ENCODE measurements at places on chromosomes 11 and 22.

GRCh38 chr11:127000981-127001380, 411 bp upstream of the KIRREL3 start:
- no peak for DNase-seq

DNA sequence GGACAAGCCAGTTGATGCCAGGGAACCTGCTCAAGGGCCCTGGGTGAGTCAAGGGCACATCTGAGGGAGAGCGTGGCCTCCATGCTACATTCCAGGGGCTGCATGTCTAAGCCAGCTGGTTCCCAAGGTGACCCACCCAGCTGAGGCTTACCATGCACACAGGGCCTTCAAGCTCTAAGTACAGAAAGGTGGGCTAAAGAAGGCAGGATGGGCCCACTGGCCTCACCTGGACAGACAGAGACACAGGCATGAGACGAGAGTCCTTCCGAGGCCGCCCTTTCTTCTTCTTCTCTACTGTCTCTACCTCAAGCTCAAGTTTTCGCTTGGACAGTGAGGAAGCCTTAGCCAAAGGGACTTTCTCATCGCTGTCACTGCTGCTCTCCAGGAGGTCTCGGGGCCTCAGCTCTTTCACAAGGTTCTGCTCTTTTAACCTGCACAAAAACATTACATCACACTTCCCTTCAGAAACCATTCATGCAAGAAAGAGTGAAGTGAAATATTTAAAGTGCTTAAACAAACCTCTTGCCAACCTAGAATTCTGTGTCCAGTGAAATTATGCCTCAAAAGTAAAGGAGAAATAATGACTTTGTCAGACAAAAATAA, 69.9 kb downstream of the HIRA start:
- DNase-seq, result no peak

DNA sequence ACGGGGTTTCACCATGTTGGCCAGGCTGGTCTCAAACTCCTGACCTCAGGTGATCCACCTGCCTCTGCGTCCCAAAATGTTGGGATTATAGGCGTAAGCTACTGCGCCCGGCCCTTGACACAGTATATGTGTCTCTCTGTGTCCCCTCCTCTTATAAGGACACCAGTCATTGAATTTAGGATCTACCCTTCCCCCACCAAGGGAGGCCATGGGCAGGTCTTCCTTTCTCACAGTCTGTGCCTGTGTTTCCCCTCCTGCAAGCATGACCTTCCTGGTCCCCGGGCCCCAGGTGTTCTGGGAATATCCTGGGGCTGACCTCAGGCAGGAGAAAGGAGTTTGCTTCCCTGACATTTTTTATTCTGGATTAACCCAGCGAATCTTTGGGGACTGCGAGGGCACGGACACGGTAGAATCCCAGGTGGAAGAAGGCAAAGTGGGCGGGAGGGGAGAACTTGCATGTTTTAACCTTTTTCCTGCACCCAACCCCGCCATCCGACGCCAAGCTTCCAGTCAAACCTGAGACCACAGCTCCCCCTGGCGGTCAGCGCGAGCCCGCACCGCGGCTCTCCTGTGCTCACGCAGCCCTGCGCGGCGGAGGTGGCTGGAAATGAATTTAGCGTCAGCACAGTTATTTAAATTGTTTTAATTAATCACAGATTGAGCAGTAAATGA, 42.1 kb upstream of the ISX start:
- peak; percentile 67 for DNase-seq

DNA sequence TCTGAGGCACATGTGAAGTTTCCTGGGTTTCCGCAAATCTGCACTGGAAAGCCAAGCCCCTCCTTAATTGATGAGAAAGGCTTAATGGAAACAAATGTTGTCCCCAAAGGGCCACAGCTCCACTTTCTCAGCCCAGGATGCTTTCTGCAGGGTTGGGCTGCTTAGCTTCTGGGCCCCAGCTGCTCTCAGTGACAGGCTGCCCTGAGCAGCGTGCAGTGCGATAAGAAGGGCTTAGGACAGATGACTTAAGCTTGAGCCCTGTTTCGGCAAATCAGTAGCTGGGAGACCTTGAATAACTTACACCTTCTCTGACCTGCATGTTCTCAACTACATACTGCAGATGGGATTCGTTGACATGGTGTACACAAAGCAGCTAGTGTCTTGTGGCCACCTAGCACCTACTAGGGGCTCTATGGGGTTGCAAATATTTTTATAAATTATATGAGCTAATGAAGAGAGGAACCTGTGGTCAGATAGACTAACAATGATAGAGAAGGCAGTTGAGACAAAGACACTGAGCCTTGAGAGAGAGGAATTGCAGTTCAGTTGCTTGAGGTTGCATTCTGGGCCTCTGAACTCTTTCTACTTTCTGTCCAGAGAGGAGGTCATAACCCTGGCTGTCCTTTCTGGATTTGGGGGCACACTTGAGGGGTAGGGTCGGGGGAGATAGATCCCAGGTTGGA, 11.5 kb downstream of the STX3 start:
- DNase-seq, result no peak

DNA sequence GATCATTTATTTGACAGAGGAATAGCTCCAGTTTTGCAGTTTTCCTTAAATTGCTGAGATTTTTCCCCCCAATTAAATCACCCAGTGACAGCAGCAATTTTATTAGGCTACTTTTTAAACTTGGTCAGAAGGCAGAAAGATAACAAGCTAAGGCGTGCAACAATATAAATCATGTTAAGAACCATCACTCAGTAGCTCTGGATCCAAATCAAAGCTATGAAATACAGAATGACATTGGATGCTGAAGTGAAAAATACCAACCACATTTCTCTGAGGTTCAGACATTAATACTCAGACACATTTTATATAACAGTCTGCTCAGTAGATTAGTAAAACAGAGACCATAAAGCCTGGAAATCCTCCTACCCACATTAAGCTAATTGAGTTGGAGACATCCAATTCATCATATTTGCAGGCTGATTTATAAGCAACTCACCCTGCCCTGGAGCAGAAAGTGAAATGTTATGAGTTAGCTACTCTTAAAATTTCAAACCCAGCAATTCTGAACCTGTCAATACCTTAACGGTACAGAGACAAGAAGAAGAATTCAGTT, 1108.4 kb downstream of the DLG2 start:
- no peak for DNase-seq

GRCh38 chr11:2203440-2204259, 32.0 kb upstream of the TH start:
- peak; percentile 12 for DNase-seq

GRCh38 chr11:19805376-19805775, 92.7 kb downstream of the NAV2 start:
- no peak for DNase-seq

GRCh38 chr11:119094816-119095065, 6.9 kb downstream of the DPAGT1 start:
- DNase-seq, result no peak

GRCh38 chr11:27716835-27717234, 16.6 kb upstream of the BDNF start:
- no peak for DNase-seq

- no peak for DNase-seq
Measured at GRCh38 chr11:113446938-113447337, 28.3 kb downstream of the DRD2 start.

GRCh38 chr11:125005491-125005890, 51.5 kb downstream of the CCDC15 start:
- DNase-seq, result no peak

- no peak for DNase-seq
Measured at GRCh38 chr22:40560551-40560950, 76.0 kb downstream of the MRTFA start.

- no peak for DNase-seq
Measured at GRCh38 chr11:33608386-33608785, 92.2 kb downstream of the C11orf91 start.

DNA sequence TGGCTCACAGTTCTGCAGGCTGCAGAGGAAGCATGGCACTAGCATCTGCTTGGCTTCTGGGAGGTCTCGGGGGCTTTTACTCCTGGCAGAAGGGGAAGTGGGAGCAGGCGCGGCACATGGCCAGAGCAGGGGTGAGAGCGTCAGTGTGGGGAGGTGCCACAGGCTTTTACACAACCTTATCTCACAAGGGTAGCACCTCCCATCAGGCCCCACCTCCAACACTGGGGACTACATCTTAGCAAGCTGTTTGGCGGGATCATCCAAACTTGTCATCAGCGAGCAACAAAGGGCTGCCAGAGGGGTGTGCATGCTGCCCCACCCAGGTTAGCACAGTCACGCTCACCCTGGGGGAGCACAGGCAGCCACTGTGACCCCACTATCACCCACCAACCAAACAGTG, 18.9 kb upstream of the YPEL1 start:
- peak; percentile 55 for DNase-seq

DNA sequence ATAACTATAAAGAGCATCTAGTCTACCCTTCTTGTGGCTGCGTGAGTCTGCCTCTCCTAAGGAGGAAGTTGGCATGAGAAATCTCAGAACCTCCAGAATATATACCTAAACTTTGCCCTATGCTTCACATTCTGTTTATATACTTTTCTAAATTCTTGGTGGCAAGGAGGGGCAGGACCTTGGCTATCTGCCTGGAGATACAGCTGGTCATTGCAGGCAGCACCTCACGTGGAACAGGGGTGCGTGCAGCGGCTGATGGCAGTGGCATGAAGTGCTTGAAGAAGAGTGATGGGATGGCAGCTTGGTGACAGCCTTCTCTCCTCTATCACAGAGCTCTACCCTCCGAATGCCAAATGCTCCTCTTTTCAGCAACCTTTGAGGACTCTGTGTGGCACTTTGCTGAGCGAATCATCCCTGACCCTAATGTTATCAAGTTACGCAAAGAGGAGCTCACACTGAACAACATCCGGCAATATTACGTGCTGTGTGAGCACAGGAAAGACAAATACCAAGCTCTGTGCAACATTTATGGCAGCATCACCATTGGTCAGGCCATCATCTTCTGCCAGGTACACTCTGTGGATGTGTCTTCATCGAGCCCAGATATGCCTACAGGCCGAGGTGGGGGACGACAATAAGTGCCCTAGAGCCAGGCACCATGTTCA, 12.5 kb downstream of the DDX25 start:
- no peak for DNase-seq

- DNase-seq, result no peak
Measured at GRCh38 chr11:47905358-47906059, 57.4 kb upstream of the NUP160 start.

GRCh38 chr11:3950996-3951660, 95.7 kb downstream of the STIM1 start:
- DNase-seq, result no peak

- no peak for DNase-seq
Measured at GRCh38 chr22:49622241-49623105, 205.2 kb downstream of the BRD1 start.

DNA sequence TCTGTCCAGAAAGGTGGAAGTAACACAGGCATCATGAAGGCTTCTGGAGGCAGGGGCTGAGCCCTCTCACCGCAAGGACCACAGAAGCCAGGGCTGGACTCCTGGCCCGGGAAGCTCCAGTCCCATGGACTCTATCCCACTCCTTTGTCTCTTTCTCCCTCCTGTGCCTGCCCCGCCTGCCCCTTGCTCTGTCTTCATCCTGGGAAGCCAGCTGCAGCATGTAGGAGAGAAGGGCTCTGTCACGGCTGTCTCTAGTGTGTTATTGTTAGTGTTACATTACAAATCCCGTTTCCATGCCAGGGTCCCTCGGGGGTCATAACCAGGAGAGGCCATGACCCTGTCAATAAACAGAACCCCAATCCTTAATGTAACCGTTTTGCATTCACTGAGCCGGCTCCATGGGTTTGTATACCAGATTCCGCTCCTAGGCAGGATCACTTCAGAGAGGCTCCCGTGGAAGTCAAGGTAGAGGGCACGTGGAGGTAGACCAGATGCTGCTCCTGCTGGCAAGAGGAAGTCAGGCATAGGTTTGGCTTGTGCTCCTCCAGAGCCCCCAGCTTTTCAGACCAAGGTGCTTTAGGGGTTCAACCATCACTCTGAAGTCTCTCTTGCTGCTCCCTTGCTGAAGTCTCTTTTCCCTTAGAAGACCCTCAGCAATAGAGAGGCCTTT, 293.2 kb downstream of the ETS1 start:
- DNase-seq, result peak; percentile 31

- DNase-seq, result no peak
Measured at GRCh38 chr11:108871152-108871551, 206.3 kb downstream of the DDX10 start.

GRCh38 chr11:47394322-47395222, 13.8 kb upstream of the SLC39A13 start:
- peak; percentile 61 for DNase-seq

- DNase-seq, result no peak
Measured at GRCh38 chr11:59556917-59557348, 45.6 kb downstream of the OR4D9 start.

DNA sequence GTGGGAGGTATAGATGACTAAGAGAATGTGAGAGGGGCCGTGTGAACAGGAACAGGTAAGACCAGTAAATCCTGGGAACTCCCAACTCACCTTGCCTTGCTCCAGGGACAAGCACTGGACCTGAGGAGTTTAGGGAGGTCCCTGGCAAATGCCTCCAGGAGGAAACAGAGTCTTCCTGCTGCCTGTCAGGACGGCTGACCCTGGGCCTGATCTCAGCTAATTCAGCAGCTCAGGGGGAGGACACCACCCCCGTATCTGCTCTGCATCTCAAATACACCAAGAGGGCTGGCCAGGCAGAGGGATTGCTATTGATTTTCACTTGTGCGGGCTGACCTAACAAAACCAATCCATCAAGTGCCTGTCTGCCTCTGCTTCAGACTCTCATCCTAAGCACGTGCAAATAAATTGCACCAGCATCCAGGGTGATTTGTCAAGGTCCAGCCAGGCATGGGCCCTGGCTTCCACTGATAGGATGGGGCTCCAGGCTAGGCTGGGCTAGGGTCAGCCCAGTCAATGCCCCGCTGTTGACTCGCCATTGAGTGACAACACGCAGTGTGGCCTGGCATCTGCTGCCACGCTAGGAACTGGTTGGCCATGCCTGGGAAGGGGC, 20.3 kb downstream of the UQCR10 start:
- DNase-seq, result no peak

GRCh38 chr11:75170516-75171201, 19.8 kb downstream of the SLCO2B1 start:
- DNase-seq, result no peak

DNA sequence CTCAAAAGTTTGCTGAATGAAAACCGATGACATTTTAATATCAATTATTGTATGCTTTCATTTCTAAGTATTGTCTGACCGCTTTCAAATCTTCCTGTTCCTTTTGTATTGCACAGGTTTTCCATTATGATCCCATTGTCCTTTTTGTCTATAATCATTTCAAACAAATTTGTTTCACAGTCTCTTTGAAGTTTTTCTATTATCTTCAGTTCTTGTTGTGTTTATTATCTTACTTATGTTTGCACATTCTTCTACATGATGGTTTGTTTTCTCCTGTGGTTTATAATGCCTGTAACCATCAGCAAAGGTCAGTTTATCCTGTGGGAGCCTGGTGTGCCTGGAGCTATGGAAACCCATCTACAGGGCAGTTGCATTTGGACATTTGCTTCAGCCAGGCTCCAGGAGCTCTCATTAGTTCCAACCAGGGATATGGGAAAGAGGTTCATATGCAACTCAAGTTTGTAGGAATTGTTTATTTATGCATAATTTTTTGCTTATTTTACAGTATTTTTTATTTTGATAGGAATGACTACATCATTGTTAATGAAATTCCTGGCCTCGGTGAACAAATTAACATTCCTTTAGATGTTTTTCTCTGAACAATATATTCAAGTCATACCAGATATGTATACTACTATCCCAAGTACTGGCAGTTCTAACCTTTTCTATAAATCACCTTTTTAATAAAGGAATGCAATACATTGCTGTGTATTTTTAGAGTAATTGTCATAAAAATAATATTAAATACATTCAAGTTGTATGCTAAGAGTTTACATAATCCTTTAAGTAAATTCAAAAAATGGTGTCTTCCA, 179.2 kb downstream of the SBF2 start:
- DNase-seq, result no peak

All from right hindlimb (tissue), 1 donor.